ENCODE measurements at places on chromosomes 3 and 15.

DNA sequence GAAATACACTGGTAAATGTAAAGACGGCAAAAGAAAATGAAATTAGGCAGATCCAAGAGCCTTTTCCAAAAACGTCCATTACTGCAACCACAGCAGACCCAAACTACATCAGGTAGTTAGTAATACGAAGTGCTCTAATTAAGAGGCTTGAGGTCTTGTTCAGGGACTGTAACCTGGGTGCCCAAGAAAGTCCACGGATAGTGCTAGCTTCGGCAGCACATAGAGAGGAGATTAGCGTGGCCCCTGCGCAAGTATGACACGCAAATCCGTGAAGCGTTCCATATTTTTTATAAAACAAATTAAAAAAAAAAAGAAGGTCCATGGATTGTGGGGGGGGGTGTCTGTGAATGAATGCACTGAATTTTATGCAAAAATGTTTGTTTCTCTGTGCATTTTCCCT is 1.4 kb downstream of the COPB2 start:
- DNase-seq, result no peak

- DNase-seq, result peak; percentile 14
Observed at GRCh38 chr3:177679568-177680471, 482.5 kb upstream of the TBL1XR1 start.

DNA sequence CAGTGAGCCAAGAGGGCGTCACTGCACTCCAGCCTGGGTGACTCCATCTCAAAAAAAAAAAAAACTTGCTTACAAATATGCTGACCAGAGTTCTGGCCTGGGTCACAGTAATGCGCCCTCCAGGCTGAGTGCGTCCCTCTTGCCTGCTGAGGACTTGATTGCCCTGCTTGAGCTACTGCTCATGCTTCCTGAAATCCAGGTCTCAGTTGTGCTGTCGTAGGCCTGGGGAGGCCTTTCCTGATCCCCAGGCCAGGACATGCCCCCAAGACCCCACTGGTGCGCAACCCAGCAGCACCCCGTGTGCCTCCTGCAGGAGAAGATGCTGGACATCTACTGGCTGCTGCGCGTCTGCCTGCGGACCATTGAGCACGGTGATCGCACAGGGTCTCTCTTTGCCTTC is 7.3 kb downstream of the AMIGO3 start:
- DNase-seq, result no peak

DNA sequence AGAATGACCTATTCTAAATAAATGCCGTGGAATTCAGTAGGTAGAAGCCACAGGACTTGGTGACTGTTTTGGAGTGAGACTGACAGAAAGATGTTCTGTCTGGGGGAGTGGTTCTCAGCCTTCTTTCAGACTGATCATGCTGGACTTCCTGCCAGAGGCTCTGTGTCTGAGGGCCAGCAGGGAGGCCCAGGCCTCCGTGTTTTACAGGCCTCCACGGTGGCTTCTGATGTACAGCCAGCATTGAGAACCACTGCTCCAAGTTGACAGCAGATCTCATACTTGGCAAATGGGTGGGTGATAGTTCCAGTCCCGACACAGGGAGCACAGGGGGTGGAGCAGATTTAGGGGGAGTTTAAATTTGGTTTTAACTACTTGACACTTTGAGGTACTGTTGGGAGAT is 6.7 kb upstream of the PIGZ start:
- no peak for DNase-seq

- peak; percentile 16 for DNase-seq
Observed at GRCh38 chr3:197793247-197793646, 2.2 kb downstream of the LRCH3 start.

GRCh38 chr3:79809106-79809505 is 41.3 kb upstream of the ROBO1 start:
- no peak for DNase-seq

DNA sequence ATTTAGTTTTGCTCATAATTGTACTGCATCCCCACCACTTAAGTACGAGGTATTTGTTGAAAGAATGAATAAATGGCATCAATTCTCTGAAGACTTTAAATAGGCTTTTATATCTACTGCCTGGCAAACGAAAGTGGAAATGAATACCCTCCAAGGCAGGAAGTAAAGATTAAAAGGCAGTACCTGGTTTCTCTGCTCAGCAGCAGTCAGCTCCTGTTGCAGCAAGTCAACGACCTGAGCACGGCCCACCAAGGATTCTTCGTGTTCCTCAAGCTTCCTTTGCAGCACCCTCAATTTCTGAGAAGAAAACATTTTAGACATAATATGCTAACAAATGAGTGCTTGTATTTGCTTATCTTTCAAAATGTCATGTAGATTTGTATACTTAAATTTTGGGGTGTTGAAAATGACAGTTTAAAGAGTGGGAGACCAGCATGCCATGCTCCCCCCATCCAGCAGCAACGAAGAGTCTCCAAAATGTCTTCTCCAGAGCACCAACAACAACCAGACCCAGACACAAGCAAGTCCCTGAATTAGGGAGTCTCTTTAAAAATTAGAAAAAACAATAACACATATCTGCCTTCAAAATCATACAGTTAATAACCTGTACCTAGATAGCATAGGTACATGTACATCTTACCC is 31.2 kb downstream of the GOLGB1 start:
- DNase-seq, result no peak

DNA sequence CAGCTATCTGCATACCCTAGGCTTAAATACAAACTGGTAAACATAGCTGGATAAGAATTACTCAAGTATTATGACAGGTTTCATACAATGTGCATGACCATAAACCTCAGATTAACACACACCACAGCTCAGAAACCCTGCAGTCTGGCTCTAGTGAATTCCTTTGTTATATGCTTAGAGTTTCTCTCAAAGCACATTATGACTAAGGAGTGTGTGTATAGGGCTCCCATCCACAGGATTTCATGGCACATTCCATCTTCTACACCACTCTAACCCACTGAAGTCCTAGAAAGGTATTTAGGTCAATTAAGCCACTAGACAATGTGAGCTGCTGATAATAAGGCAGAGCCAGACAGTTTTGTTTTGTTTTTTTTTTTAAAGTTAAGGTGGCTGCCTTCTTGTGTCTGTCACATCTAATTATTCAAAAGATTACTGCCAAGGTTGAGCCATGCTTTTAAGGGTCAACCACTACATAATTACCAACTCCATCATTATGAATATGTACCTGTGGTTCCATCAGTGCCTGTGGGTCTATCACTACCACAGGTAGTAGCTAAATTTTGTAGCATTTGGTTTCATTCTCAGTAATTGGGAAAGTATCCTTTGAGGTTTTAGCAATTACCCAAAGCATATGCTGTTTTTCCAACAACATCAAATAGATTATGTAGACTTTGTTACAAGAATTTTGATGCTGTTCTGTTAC is 107.0 kb downstream of the ALCAM start:
- DNase-seq, result peak; percentile 95

GRCh38 chr3:115415246-115415996 is 207.9 kb upstream of the GAP43 start:
- DNase-seq, result no peak

DNA sequence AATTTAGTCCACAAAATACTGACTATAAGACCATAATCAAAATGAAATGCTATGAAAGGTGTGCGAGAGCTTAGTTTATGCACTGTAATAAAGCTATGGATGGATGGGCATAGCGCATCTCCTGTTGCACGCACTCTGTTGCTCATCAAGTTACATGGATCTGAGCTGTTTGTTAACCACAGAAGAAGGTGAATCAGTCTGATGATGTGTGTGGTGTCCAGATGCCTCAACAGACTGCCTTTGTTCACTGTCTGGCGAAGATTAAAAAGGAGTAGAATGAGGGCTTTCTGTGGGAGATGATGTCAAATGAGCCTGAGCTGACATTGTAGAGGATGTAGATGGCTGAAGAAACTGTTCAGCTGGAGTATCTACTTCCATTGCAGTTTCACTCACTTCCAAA is 36.1 kb downstream of the NSMCE3 start:
- DNase-seq, result peak; percentile 50

GRCh38 chr3:43692085-43692855 is 1.5 kb downstream of the ABHD5 start:
- no peak for DNase-seq

GRCh38 chr15:66619152-66619903 is 53.5 kb upstream of the LCTL start:
- DNase-seq, result peak; percentile 68

GRCh38 chr15:66505818-66506217 is 692 bp downstream of the ZWILCH start:
- no peak for DNase-seq

DNA sequence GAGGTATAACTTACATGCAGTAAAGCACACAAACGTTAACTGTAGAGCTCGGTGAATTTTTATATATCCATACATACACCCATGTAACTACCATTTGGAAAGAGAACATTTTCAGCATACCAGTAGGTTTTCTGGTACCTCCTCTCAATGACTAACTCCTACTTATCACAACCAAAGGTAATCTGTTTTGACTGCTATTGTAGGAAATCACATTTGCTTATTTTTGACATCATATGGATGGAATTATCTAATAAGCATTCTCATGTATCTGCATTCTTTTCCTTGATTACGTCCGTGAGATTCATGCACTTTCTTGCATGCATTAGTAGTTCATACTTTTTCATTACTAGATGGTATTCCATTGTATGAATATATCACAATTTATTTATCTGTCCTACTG is 76.8 kb downstream of the CSNK1G1 start:
- DNase-seq, result peak; percentile 18

DNA sequence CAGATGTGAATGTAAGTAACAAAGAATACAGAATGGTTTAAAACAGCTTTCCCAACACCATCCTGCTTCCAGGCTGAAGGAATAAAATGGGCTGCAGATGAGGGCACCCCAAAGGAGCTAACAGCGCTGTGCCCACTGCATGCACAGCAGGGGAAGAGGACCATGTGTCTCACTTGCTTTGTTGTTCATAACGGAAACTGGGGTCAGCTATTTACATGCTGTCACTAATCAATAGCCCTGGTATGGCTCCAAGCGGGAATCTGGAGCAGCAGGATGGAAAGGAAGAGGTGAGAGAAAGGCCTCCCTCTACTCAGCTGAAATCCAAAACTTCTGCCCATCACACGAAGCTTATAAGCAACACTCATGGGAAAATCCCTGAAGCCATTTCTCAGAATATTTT is 67.4 kb downstream of the TBC1D2B start:
- no peak for DNase-seq

DNA sequence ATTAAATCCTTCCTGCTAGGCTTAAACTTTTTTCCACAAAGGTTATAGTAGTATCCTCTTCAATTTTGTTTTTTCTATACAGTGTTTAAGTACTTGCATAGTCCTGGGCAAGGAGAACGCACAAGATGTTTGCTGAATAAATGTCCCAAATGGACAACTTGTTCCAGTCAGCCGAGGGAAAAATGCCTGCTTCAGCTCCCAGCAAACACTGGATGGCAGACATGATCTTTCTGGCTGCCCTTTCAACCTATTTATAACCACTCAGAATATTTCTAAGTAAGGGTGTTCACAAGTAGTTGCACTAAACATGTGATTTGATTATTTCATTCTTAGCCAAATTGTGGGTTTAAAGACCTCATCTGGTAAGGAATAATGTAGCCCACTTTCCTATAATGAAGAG is 29.8 kb downstream of the GNB4 start:
- peak; percentile 32 for DNase-seq

DNA sequence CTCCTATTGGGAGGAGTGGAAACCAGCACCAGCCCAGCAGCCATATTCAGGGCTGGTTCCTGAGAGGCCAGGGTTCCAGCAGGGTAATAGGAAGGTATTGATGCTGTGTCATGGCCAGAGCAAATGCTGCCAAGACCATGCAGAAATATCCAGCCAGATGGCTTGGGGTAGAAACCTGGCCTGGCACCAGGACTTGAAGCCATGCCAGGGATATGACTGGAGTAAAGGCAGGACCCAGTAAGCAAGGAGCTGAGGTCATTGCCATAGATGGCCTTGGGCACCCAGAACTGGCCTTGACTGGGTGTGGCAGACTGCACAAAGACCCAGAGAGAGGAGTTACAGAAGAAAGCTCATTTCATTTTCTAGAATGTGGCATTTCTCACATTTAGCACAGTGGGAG is 257.6 kb upstream of the GOLGA6L4 start:
- no peak for DNase-seq

DNA sequence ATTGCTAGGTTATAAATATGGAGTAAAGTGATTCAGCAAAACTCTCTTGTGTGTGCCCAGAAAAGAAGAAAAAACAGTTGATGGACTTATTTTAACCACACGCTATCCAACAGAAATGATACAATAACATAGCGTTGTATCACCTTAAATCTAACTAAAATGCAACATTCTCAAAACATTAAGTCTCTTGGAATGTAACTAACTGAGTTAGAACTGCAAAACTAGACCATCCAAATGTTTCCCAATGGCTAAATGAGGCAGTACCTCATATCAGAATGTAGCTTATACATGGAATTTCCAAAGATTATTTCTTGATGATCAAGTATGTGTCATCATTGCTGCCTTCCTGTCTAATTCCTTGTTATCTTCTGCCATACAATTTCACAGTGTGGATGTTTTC is 187.9 kb downstream of the CNTN3 start:
- peak; percentile 79 for DNase-seq

GRCh38 chr3:69869643-69870042 is 129.9 kb upstream of the SAMMSON start:
- peak; percentile 52 for DNase-seq

- DNase-seq, result no peak
Observed at GRCh38 chr3:104137116-104137515, 1229.6 kb upstream of the ALCAM start.

DNA sequence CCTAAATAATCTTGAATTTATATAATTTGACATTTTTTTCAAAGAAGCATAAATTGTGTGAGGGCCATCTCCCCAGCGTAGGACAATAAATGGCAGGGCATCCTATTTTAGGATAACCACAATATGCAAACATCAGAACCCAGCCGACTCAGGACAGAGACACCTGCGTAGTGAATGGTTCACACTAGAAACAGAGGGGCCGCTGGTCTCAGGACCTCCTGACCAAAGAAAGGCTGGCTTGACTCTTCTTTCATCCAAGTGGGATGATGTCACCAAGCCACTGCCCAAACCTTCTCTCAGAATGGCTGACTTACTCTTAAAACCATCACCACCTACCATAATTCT is 162.1 kb downstream of the FOXP1 start:
- DNase-seq, result no peak

- DNase-seq, result no peak
Observed at GRCh38 chr3:186105543-186105942, 3.3 kb downstream of the ETV5 start.

DNA sequence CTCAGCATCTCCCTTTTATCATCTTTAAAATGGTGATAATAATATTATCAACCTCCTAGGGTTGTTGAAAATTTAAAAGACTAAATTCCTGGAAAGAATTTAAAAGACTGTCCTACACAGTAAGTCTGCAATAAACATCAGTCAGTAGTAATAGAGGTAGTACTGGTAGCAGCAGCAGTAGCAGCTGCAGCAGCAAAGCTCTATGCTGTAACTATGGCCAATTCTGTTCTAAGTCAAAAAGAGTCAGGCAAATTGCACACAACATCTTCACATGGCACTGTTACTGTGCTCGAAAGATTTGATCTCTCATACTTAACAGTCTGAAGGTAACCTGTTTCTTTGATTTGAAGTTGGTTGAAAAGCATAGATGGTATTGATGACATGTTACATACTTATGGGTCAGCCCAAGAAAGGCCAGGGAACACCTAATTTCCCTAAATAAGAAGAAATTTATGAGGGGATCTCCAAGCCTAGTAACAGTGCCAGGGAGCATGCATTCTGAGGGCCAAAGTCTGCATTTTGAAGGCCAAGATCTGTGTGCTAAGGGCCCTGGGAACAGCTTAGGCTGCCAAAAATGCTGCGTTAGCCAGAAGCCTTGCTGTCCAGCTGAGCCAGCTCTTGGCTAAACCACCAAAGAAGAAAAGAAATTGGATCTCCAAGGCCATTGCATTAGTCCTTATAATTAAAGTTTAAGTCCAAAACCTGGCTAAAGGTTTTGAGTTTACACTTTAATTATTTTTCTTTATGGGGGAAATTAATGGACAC is 68.2 kb downstream of the SIDT1 start:
- DNase-seq, result no peak

All from fibroblast of upper back skin (primary cell).